NCI-H1417 treated with DMSO at 0.1 percent for 48 hours (cell line): ENCODE measurements at places on chromosomes 1 and 21.

DNA sequence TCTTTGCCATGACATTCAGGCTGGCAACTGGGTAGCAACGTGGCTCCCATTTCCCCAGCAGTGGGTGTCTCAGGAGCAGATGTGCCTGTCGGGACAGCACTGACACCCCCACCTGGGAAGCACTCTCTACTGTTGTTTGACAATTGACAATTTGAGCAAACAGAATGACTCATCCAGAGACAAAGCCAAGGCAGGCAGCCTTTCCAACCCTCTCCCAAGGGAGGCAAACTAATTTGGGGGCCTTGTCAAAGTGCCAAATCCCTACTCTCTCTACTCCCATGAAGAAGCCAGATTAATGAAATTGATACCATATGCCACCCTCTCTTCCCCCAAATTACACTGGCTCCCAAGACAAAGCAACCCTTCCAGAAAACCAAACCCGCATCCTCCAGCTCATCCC lies 65.6 kb downstream of the GRIK3 start:
- DNase-seq: peak; percentile 53

DNA sequence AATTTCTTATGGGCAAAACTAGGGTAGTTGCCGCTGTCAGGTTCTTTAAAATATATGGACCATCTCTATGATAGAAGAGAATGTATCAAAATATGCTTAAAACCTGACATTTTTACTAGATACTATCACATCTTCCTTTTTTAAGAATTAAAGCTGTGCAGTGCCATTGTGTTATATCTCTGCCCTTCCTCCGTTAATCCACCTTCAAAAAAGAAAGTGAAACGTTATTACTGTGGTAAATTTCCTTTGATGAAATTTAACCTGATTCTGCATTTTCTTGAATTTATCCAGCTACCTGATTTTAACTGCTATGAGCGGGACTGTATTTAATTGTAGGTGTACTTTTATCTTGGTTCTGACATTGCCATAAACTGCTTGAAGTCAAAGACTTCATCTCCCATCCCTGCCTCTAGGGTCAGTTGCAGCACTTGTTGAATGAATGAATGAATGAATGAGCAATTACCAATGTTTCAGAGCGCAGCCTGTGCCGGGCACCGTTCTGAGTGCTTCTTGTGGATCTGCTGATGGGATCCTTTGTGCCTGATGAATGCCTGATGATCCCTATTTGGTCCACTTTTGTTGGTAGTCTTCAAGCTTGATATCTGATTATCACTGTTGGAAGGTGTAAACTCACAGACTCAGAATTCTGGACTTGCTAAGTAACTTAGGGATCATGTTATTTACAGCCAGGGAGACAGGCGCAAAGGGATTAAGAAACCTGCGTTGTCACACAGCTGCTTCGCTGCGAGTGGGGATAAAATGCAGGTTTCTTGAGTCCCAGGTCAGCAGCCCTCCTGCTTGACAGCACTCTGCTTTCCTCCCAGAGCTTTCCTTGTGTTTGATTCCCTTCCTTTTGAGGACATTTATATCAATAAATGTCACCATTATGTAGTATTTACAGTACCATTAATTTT lies 30.1 kb downstream of the SMYD2 start:
- no peak for DNase-seq

DNA sequence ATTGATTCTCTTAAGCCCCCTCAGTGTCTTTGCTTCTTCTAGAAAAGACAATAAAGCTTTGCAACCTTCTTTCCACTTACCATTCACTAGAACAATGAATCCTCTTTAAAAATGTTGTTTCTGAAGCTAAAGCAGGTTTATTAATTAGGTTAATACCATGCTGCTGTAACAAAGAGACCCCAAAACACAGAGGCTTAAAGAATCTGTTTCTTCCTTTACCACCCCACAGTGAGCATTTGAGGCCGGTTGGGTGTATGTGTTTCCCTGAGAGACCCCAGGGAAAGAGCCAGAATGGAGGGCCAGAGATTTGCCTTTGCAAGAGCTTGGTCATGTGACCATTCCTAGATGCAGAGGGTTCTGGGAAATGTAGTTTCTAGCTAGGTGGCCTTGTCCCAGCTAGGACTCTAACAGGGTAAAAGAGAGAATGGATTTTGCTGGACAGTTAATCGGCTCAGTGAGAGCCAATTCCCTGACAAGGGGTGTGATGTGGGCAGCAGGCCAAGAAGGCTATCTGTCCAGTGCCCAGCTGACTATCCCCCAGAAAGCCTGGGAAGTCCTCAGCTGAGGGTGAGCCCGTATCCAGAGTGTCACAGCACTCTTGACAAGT lies 191.8 kb upstream of the TMEM51 start:
- DNase-seq: no peak

DNA sequence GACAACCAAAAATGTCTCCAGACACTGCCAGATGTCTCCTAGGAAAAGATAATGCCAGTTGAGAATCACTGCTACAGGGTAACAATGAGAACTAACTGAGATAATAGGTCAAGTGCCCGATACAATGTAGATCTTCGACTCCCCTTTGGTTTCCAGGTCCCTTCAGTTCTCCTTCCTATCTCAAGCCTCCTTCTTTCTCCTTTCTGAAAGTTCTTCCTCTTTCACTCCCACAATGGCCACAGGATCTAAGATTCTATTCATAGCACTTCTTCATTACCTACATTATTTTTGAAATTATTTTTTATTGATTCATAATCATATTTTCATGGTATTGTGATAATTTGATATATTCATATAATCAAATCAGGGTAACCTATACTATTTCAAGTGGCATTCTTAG lies 6.3 kb downstream of the PFDN2 start:
- no peak for DNase-seq

DNA sequence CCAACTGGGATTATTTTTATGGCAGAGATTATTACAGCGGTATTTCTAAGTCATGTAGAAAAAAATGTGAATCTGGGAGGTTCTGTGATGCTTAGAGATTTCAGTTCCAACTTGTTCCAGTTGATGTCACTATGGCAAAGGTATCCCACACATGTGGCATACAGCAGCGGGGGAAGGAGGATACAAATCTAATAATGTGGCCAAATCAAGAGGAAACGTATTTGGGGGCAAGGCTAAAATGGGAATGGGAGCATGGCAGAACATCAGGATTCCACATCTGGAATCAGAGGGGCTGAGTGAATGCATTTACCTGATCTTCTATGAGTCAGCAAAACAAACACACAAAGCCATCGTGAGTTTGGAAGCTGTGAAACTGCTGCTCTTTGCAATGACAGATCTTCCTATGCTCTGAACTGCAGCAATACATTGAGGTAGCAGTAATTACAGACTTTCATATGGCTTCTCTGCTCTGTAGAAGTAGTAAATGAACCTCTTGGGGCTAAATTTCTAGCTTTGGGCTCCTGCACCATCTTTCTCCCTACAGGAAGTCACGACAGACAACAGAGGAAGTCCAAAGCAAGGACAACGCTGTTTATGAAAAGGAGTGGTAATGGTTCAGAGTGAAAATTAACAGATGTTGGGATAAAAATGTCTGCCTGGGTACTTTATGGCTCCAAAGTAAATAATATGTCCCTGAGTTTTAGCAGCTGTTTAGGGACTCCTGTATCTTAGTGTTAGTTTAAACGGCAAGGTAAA lies 55.5 kb downstream of the GABPA start:
- DNase-seq: no peak
